Stimulated activated CD8-positive, alpha-beta memory T cell treated with anti-CD3 and anti-CD28 coated beads, Interleukin-4, amount 100 ng/mL, for 1 hour (primary cell): ENCODE measurements at places on chromosomes 16 and 17.

DNA sequence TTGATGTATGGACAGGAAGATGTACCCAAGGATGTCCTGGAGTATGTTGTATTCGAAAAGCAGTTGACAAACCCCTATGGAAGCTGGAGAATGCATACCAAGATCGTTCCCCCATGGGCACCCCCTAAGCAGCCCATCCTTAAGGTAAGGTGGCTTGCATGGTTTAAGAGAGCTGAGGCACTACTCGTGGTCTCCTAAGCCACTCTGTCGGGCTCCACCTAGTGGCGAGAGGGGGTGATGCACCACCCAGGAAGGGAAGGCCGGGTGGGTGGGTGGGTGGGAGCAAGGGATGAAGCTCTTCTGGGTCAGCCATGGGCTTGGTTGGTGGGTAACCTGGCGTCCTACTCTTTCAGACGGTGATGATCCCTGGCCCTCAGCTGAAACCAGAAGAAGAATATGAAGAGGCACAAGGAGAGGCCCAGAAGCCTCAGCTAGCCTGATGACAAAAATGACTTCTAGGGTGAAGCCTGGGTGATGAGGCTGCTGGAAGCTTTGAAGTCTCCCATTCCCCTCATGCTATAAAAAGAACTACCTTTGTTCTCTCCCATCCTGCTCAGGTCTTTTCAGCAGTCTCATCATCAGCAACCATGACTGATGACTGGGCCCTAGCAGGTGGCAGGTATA, 21.5 kb downstream of the GPR179 start:
- peak; percentile 39 for DNase-seq

- no peak for DNase-seq
Measured at GRCh38 chr17:75326226-75326848, 37.1 kb upstream of the SLC25A19 start.

- DNase-seq: no peak
Measured at GRCh38 chr17:15744074-15744676, 12.1 kb downstream of the TBC1D26 start.

DNA sequence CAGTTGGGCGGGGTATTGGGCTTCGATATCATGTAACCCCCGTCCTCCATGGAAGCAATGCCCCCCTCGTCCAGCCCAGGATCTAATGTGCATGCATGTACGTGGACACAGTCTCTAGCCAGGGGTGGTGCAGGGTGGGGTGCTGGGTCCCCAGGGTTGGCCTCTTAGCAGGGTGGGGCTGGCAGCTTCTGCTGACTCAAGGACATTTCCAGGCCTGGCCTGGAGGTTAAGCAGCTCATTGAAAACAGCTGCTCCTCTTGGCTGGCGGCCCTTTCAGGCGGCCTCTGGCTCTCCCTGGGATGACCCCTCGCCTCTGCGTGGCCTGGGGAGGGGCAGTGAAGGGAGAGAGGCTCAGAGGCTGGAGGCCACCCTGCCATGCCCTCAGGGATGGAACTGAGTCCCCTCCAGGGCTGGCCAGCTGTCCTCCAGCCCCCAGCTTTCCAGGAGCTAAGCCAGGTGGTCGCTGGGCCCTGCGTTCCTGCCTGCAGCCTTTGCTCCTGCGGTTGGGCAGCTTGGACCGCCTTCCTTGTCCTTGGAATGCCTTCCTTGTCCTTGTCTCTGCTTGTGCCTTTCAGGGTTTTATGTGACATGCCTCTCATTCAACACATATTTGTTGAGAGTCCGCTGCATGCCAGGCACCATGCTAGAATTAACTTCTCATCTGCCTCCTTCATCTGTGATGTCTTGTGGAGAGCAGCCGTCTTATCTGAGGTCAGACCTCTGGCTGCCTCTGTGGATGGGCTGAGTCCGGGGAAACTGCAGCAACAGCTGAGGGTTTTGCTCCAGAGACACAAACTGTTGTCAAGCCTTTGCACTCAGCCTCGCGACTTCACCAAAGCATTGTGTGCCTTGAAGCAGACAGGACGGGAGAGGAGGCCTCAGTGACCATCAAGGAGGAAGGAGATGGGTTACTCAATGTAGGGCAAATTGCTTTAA, 26.6 kb downstream of the MRC2 start:
- no peak for DNase-seq

DNA sequence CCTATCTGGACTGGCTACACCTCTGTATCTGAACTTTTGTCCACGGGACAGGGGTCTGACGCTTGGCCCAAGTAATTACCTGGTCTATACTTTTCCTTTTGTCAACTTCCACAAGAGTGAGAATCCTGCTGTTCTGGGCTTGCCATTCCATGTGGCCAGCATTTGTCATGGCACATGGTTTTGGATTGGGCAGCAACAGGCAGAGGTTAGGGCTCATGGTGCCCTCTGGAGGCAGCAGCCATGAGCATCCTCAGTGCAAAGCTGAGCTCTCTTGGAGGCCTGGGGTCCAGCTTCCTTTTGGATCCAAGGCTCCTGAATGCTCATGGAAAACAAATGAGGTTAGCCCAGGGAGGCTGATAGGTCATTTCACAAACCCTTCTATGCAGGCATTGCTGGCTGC, 7.5 kb upstream of the EDC4 start:
- DNase-seq: no peak

- DNase-seq: no peak
Measured at GRCh38 chr17:17466511-17466910, 10.3 kb upstream of the MED9 start.

DNA sequence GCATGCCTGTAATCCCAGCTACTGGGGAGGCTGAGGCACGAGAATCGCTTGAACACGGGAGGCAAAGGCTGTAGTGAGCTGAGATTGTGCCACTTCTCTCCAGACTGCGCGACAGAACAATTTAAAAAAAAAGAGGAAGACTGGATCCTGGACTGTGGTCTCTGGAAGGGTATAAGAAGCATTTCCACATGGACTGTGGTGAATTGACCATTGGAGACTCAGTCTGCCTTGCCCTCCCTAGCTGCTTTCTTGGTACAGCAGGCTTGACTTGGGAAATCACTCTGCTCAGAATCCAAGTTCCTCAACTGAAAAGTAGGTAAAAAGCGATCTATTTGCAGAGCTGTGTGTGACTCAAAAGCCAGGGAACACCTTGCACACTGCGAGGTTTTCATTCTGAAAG, 1.0 kb upstream of the MGRN1 start:
- DNase-seq: no peak

- DNase-seq: no peak
Measured at GRCh38 chr16:24364596-24364995, 108.5 kb downstream of the CACNG3 start.

DNA sequence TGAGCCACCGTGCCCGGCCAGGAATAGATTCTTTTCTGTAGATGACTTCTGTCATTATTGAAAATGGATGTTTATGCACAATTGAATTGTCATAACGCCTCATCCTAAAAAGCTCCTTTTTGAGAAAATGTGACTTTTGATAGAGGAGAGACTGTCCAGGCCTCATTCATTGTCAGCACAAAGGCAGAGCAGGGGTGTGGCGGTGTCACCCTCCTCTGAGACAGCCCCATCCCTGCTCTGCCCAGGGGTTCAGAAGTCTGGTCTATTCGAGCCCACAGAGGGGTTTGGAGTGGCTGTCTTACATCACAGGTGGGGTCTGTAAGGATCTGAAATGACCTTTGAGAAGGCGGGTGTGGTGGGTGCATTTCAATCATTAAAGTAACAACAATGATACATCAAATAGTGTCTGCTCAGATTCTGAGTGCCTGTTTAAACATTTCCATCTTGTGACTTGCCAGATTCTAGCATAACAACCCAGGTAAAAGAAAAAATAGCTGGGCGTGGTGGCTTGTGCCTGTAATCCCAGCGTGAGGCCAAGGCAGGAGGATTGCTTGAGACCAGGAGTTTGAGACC, 161.0 kb downstream of the SEC14L1 start:
- DNase-seq: no peak

DNA sequence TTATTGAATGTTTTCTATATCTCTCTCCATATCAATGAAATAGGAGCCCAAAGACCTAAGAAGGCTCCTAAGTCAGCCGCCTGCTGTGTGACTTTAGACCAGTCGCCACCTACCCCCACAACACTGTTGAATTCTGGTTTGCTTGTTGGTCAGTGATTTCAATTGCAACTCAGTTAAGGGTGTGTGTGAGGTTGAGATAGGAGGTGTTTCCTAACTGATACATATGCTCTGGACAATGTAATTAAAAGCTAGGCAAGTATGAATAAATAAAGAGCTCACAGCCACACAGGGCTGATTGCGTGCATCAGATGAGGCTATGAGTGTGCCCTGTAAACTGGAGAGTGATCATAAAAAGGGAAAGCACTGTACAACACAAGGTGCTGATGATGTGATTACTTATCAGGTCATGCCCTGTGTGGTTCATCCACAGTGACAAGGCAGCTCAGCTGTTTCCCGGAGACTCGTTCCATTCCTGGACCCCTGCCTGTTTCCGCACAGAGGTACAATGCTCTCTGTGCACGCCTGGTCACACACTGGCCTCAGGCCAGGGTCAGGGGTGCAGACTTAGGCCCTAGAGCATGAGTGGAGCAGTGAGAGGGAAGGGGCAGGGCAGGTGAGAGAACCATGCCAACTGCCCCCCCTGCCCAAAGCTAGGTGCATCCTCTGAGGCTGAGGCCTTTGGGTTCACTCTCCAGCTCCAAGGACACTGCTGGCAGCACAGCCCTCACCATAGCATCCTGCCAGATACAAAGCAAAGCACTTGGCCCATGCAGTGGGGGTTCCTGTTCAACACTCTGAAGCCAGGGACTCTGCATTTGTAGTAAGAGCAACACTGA, 3.3 kb upstream of the KRT35 start:
- no peak for DNase-seq

- no peak for DNase-seq
Measured at GRCh38 chr17:2263183-2264066, 40.2 kb downstream of the SMG6 start.

DNA sequence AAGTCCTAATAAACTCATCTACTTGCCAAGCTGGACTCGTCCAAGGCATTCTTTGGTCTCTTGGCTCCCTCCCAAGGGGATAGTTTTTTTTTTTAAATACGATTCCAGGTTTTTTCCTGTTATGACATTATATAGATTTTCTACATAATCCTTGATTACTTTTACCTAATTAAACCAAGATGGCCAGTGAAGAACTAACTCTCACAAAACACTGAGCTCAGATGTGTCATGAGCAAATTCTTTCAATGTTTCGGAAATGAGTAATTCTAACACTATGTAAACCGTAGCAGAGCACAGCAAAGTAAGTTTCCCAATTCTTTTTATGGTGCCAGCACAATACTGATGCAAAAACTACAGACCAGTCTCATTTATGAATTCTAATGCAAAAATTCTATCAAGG, 1.8 kb downstream of the ZNF23 start:
- DNase-seq: no peak

DNA sequence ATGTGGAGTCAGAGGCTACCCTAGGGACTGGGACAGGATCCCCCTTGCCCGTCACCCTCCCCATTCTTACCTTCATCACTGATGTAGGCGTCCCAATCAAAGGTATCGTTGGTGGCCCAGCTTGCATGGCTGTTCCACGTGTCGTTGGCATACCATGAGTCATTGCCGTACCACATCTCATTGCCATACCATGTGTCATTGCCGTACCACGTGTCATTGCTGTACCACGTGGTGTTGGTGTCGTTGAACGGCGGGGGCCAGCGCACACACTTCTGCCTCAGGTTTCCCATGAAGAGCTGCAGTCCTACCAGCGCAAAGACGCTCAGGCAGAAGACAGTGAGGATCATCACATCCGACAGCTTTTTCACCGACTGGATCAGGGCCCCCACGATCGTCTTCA, 4.8 kb downstream of the SCN4A start:
- DNase-seq: no peak

- no peak for DNase-seq
Measured at GRCh38 chr17:3914312-3914670, 2.0 kb downstream of the P2RX1 start.

DNA sequence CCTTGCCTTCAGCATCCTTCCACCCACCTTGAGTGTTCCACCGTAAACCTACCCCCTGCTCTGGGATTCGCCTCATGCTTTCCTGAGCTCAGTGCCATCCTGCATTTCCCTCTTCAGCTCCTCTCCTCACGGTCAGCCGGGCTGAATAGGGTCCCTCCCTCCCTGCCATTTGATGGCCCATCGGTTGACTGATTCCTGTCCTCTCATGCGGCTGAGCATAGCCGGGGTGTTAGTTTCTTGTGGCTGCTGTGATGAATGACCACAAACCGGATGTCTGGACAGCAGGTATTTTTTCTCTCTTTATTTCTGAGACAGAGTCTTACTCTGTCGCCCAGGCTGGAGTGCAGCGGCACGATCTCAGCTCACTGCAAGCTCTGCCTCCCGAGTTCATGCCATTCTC, 44.1 kb upstream of the MGAT5B start:
- no peak for DNase-seq

DNA sequence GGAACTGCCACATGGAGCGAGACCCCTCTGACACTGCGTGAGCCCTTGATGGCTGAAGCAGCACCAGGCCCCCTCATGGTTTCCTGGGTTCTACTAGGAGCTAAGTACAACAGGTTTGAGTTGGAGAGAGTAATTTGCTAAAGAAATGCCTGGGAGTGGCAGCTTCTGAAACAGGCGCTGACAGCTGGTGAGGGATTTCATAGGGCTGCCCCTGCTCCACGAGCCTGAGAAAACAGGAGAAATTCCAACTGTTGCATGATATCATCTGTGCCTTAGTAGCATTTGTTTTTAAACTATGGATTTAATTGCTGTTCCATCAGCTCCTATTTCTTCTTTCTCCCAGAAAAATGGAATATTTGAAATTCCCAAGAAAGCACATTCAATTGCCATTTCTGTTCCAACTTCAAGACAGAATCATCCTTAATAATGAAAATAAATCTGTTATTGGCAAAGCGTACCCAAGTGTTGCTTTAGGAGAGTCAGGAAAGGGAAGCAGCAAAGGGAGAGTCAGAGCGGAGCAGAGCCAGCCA, 78.8 kb upstream of the ANKFN1 start:
- no peak for DNase-seq

- no peak for DNase-seq
Measured at GRCh38 chr17:38454532-38454931, 26.3 kb downstream of the ARHGAP23 start.

DNA sequence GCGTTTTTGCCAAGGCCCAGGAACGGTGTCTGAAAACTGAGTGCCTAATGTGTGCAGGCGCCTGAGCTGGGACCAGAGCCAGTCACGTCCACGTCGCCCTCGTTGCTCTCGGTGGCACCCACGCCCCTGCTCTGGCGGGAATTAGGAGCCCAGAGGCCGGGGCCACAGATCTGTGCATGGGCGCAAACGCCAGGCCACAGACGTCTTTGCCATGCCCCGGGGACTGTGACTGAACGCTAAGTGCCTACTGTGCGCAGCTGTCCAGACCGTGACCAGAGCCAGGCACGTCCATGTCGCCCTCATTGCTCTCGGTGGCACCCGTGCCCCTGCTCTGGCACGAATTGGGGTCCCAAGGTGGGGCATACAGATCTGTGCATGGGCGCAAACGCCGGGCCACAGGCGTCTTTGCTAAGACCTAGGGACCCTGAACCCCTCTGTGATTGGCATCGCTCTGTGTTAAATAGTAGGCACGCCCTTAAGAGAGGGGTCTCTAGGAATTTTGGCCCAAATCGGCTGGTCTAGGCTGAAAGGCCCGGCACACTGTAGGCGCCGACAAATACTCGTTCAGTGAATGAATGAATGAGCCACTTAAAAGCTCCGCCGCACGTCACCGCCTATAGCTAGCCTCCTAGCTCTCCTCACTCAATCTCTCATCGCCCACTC, 827 bp upstream of the UBALD1 start:
- DNase-seq: no peak

GRCh38 chr17:50889528-50890118, 23.5 kb upstream of the TOB1 start:
- no peak for DNase-seq

- DNase-seq: no peak
Measured at GRCh38 chr16:14186007-14186794, 115.1 kb downstream of the MRTFB start.

- no peak for DNase-seq
Measured at GRCh38 chr16:58099097-58099955, 29.9 kb downstream of the CFAP20 start.

- DNase-seq: no peak
Measured at GRCh38 chr16:20948444-20948843, 47.9 kb downstream of the LYRM1 start.
